ENCODE measurements at places on chromosomes 2 and 18.

- DNase-seq: peak; percentile 0
Measured at GRCh38 chr18:57223144-57223870, 76.4 kb downstream of the BOD1L2 start.

- DNase-seq: no peak
Measured at GRCh38 chr2:79702905-79703304, 190.1 kb downstream of the CTNNA2 start.

- DNase-seq: no peak
Measured at GRCh38 chr2:216405588-216405987, 6.7 kb upstream of the SMARCAL1 start.

- DNase-seq: no peak
Measured at GRCh38 chr2:45445037-45445436, 166.0 kb downstream of the SRBD1 start.

DNA sequence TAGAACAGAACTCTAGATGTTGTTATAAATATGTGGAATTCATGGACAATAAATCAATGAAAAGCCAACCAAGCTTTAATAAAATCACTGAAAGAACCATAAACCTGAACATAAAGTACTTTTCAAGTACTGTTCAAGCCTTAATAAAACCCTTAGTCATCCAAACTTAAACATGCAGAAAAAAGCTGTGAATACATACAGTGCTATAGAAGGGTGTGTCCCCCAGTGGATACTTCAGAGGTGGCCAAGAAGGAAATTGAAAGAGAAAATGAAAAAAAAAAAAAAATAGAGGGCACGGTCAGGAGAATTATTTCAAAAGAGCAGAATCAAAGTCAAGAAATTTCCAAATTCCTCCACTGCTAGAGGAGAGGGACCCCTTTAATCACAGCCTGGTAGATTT, 141.1 kb downstream of the SP100 start:
- DNase-seq: no peak

- DNase-seq: no peak
Measured at GRCh38 chr18:37669991-37670534, 104.5 kb upstream of the CELF4 start.

GRCh38 chr18:36197511-36198166, 10.3 kb downstream of the MOCOS start:
- no peak for DNase-seq

- DNase-seq: no peak
Measured at GRCh38 chr2:134020608-134021007, 233.3 kb upstream of the MGAT5 start.

- DNase-seq: no peak
Measured at GRCh38 chr18:45330170-45330594, 285.1 kb upstream of the SLC14A2 start.

DNA sequence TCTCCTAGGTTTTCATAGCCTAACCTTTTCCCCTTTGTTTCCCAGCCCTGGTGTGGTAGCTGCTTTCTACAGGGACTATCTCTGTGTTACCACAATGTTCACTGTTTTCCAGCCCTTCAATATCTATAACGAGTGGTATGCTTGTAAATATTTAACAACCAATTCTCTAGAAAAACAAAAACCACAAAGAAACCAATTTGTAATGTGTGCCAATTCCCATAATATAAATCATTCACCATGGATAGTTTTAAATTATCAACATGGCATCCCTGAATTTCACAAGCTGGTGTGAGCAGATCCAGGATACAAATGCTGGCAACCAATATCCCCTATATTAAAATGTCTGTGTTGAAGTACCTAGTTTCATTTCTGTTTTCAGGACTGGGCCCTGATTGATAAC, 207.5 kb upstream of the FBXO11 start:
- DNase-seq: no peak

DNA sequence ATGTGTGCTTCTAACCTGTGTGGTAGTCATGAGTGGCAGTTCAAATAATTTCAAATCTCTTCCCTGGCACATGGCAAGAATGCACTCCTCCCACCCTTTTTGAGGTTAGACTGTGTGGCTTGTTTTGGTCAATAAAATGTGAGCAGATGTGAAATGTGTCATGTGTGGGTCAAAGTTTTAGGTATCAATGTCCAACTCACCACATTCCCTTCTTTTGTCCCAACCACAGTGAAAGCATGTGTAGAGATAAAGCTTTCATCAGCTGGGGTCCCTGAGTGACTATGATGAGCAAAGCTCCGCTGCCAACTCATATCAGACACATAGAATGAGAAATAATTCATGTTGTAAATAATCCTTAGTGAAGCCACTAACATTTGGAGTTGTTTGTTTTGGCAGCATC, 118.2 kb downstream of the PAX3 start:
- no peak for DNase-seq

GRCh38 chr2:196481324-196481697, 158.2 kb upstream of the CCDC150 start:
- no peak for DNase-seq

- no peak for DNase-seq
Measured at GRCh38 chr18:54875063-54875462, 46.8 kb downstream of the RAB27B start.

GRCh38 chr2:42962508-42962953, 170.1 kb upstream of the HAAO start:
- no peak for DNase-seq

GRCh38 chr2:191295088-191295487, 49.9 kb downstream of the MYO1B start:
- DNase-seq: no peak

DNA sequence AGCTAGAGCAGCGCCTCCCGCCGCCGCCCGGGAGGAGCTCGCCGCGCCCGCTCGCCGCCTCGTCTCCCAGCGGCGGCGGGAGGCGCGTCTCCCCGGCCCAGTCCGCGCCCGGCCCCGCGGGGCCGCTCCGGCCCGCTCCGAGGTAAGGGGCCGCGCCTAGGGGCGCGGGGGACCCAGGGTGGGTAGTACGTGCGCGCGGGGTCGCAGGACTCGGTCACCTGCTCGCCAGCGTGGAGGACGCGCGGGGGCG, 259 bp downstream of the NPAS2 start:
- DNase-seq: no peak

GRCh38 chr2:158291544-158292180, 164.9 kb downstream of the CCDC148 start:
- DNase-seq: no peak

GRCh38 chr18:35042389-35043071, 1.3 kb downstream of the MAPRE2 start:
- no peak for DNase-seq

DNA sequence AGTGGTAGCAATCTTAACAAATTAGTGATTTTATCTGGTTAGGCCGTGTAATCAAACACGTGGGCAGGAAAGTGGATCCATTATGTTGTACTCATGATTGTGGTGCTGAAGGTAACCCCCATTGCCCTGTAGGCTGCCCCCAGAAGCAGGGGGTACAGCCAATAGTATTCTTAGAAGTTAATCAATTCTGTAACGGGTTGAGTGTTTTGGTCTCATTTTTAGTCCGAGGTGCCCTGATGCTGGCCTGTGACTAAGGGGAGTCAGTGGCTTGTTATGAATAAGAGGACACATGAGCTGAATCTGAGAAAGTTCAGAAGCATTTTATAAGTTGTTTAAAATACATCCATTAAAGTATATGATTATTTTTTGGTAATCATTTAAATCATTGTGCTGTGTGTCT, 8.6 kb downstream of the EPAS1 start:
- DNase-seq: no peak

DNA sequence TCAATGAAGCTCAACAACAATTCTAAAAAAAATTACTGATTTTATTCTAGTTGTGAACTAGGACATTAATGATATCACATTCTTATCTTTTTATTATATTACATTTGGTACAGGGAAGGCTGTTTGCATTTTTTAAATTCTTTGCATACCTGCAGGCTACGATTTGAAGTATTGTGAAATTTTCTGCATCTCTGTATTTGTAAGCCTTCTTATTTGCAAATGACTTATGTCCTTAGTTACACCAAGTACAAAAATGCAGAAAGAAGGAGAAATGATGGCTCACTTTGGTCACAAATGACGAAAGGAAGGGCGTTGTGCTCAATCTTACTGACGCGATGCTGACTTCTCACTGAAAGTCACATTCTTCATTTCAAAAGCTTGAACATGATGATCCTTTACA, 227.5 kb upstream of the SOX11 start:
- no peak for DNase-seq

- DNase-seq: no peak
Measured at GRCh38 chr2:85733121-85733960, 20.4 kb upstream of the ATOH8 start.

DNA sequence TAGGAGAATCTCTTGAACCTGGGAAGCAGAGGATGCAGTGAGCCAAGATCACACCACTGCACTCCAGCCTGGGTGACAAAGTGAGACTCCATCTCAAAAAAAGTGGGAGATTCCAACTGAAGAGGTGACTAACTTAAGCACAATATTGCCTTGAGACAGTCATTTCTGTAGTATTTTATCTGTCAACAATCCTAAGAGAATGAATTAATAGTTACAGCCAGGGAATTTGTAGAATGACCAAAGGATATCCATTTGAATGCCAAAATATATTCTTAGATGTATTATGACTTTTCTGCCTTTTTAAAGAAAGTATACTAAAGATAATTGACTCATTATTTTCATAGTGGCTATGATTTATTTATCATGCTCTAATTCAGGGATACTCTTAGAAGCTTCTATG, 40.7 kb upstream of the CCDC150 start:
- no peak for DNase-seq

GRCh38 chr2:65501074-65501473, 68.7 kb upstream of the SPRED2 start:
- no peak for DNase-seq

DNA sequence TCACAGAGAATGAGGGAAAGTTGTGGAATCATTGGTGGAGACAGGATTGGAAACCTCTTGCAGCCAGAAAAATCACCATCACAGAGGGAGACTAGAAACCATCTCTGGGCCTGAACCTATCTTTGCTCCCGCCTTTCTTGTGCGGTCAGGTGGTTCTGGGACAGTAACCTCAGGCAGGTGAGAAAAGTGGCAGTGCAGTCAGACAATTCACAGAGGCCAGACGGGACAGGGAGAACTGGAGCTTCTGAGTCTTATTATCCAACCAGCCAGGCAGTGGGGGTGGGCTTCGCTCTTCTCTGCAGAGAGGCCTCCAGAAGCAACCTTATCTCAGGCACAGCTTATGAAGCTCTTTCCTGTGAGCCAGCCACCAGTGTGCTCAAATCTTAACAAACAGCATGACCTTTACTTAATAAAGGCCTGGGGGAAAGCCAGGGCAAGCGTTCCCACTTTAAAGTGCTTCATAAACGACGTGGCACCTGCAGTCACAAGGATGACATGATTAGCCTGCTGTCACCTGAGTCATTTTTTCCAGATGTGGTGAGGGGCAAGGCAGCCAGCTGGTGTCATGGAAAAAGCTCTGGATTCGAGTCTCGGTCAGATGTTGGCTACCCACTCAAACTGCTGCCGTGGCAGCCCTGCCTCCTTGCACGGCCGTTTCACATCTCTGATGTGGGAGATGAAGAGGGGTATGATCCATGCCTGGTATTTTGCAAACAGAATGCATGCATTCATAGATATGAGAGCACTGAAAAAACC, 109.7 kb downstream of the B3GNT2 start:
- no peak for DNase-seq

DNA sequence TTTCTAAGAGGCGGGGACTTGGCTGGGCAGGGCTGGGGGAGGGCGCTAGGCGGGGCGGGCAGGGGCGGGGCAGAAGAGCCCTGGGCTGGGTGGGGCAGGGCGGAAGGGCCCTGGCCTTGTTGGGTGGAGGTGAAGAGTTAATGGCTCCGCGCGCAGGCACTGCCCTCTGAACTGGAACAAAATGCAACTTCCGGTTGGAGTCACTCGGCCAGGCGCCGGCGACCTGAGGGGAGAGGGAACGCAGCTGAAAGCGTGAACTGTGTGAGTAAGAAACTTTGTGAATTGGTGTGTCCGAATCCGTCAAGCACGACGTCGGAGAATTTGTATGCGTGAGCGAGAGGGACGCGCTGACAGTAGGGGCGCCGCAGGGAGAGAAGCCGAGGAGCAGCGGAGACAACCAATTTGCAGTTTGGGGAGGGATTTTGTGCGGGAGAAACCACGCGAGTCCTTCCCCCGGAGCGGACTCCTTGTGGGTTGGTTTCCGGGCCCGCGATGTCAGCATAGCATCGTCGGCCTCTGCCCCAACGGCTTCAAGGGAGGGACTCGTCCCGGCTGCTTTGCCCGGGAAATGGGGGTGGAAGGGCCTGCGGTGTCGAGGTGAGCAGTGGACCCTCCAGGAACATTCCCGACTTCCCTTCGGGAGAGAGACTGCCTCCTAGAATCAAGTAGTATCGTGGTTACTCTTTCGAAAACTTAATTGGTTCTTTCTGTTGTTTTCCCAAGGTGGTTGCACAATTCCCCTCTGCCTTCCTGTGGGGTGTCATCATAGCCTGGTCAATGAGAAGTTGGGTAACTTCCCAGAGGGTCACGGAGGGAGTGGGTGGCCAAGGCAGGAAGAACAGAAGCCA, at the start of gene TANK:
Gene TANK (plus strand): TSS at position 203 of the 848 bp plus-strand sequence. CDS start 19,235 bp downstream, outside the sequence.
- DNase-seq: peak; percentile 91

DNA sequence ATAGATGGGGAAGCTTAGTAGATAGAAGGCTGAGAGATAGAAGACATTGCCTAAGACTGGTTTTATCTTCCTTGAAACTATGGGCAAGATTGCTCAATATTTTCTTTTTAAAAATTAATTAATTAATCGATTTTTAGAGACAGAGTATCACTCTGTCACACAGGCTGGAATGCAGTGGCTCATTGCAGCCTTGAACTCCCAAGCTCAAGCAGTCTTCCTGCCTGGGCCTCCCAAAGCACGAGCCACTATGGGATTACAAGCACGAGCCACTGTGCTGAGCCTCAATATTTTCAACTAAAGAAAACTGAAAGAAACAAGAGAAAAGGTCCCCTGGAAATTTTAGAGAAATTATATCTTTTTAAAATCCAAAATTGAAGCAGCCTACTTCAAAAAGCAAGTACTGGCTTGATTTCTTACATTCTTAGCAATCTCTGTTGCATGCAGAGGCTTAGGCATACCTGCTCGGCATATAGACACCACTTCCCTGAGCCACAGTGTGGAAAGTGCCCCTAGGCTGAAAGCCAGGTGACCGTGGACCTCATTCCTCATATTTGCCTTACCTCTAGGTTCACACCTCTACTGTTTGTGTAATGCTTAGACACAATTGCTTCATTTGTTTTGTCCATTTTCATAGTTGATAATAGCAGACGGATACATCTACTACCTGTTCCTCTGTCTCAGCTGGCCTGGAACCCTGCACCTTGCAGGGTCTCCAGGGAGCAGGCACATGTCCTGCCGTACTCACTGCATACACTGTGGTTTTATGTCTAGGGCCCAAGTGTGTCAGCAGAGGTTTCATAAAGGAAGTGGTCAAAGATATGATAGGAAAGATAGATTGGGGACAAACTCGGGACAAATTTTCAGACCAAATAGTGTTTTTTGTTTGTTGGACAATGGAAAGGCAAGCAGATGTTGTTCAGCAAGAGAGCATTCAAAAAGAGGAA, 166.5 kb upstream of the ALPP start:
- DNase-seq: no peak

GRCh38 chr2:20643826-20644225, 7.1 kb downstream of the HS1BP3 start:
- DNase-seq: no peak

GRCh38 chr2:75076088-75076487, 117.6 kb downstream of the POLE4 start:
- DNase-seq: peak; percentile 99

- DNase-seq: no peak
Measured at GRCh38 chr2:64404743-64405142, 49.2 kb upstream of the LGALSL start.

- DNase-seq: no peak
Measured at GRCh38 chr2:20173496-20174402, 51.2 kb downstream of the SDC1 start.

GRCh38 chr2:66577321-66578053, 142.6 kb downstream of the MEIS1 start:
- no peak for DNase-seq

GRCh38 chr18:41721103-41721790, 233.8 kb upstream of the PIK3C3 start:
- DNase-seq: no peak

Data from NCI-H1694 (cell line).